Caco-2 (cell line): ENCODE measurements at places on chromosomes 7 and 10. TPM values are rescaled to one million over a fixed set of nuclear protein-coding genes. Genes with fewer than 3 reads are reported as not detected.

The STRIP2 gene
- total RNA-seq: 5.8 and 6.5 TPM in 2 replicates

- no peaks in the 10 kb centered on the region for H3K4me1 ChIP-seq
- no peaks in the 10 kb centered on the region for H3K27me3 ChIP-seq
- H3K27ac ChIP-seq: no peak overlapping the region
- no peak overlapping the region for H3K4me3 ChIP-seq
- no peaks in the 10 kb centered on the region for H3K36me3 ChIP-seq
- DNase-seq: no peak
These were observed 898.1 kb downstream of the XPNPEP1 start for GRCh38 chr10:109025172-109025571.

- H3K27me3 ChIP-seq: no peaks in the 10 kb centered on the region
- no peaks in the 10 kb centered on the region for H3K4me1 ChIP-seq
- H3K27ac ChIP-seq: no peak overlapping the region
- H3K36me3 ChIP-seq: no peaks in the 10 kb centered on the region
- no peak overlapping the region for H3K4me3 ChIP-seq
These were observed 89.1 kb downstream of the CELF2 start for GRCh38 chr10:11106621-11107374.

The SP8 gene
- total RNA-seq: 13.2 and 13.3 TPM in 2 replicates

- H3K27me3 ChIP-seq: no peaks in the 10 kb centered on the region
- no peak overlapping the region for H3K4me3 ChIP-seq
- no peaks in the 10 kb centered on the region for H3K4me1 ChIP-seq
- H3K36me3 ChIP-seq: no peaks in the 10 kb centered on the region
- H3K27ac ChIP-seq: no peak overlapping the region
- DNase-seq: no peak
These were observed 391.0 kb upstream of the LRRTM3 start for GRCh38 chr10:66534866-66535265.

The SPDYE11 gene
- not detected in 2 replicates for total RNA-seq

- no peaks in the 10 kb centered on the region for H3K36me3 ChIP-seq
- no peaks in the 10 kb centered on the region for H3K27me3 ChIP-seq
- no peak overlapping the region for H3K4me3 ChIP-seq
- no peaks in the 10 kb centered on the region for H3K4me1 ChIP-seq
These were observed 26.4 kb downstream of the AUTS2 start for GRCh38 chr7:69624435-69625230.

GRCh38 chr10:8013619-8014018 lies 40.9 kb upstream of the GATA3 start:
- DNase-seq: no peak
- H3K36me3 ChIP-seq: peaks cover 2% of the 10 kb centered on the region; the same call in 1 of the 2 replicates
- peaks cover 26% of the 10 kb centered on the region for H3K4me1 ChIP-seq
- H3K27ac ChIP-seq: no peak overlapping the region
- no peak overlapping the region for H3K4me3 ChIP-seq

- no peaks in the 10 kb centered on the region for H3K27me3 ChIP-seq
- peak; percentile 15 for DNase-seq
- H3K36me3 ChIP-seq: no peaks in the 10 kb centered on the region
These were observed 108.4 kb upstream of the LYZL2 start for GRCh38 chr10:30737931-30738391.

DNA sequence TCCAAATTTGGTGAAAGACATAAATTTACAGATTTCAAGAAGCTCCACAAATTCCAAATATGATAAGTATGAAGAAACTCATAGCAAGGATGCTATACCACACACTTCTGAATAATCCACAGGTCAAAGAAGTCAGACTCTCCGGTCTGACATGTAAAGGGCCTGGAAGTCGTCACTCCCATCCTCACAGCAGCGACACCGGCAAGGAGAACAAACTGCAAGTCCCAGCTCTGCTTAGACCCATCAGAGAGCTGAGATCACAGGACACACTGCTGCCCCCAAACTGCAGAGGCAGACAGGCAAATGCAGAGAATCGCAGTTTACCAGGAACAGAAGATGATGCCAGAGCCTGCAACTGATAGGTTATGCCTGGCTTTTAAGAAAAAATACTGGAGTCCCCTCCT lies 62.0 kb downstream of the AMZ1 start:
- DNase-seq: no peak
- no peaks in the 10 kb centered on the region for H3K4me1 ChIP-seq

The RTKN2 gene
- 36.2 and 37.1 TPM in 2 replicates for total RNA-seq

The ITGA8 gene
- not detected in 2 replicates for total RNA-seq

DNA sequence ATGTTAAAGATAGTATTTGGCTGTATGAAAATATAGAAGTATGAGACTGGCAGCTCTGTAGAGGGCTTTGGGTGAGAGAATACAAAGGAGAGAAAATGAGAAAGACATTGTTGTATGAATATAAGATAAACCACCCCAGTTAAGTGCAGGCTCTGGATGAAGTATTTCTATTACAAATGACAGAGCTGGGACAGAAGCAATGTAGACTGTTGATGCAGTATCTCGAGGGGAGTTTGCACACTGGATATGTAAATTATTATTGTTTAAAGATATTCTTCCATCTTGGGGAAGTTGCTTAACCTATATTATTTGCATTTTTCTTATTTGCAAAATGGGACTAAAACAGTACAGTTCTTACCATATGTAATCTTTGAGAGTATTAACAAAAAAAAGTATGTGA lies 31.5 kb downstream of the ENTPD1 start:
- H3K4me1 ChIP-seq: no peaks in the 10 kb centered on the region
- H3K4me3 ChIP-seq: no peak overlapping the region
- no peak overlapping the region for H3K27ac ChIP-seq
- no peaks in the 10 kb centered on the region for H3K27me3 ChIP-seq
- no peaks in the 10 kb centered on the region for H3K36me3 ChIP-seq
- no peak for DNase-seq

GRCh38 chr7:137695942-137696341 lies 150.8 kb downstream of the DGKI start:
- H3K27ac ChIP-seq: no peak overlapping the region
- peak; percentile 39 for DNase-seq
- H3K36me3 ChIP-seq: no peaks in the 10 kb centered on the region

The RPEL1 gene
- 0.21 TPM in 1 of 2 replicates, not detected in the other for total RNA-seq

The ALOX5 gene
- not detected in 2 replicates for total RNA-seq
